Breast epithelium (tissue), 4 donors: ENCODE measurements at places on chromosomes 3 and 15.

- no peak for DNase-seq
Observed at GRCh38 chr15:42593143-42593542, 17.7 kb downstream of the STARD9 start.

- DNase-seq, result no peak
Observed at GRCh38 chr3:38038447-38038911, 529 bp upstream of the DLEC1 start.

- no peak for DNase-seq
Observed at GRCh38 chr3:73029321-73029796, 32.1 kb upstream of the EBLN2 start.

- DNase-seq, result no peak
Observed at GRCh38 chr3:127640042-127640355, 11.0 kb downstream of the PODXL2 start.

GRCh38 chr3:67059443-67059842, 61.3 kb downstream of the KBTBD8 start:
- no peak for DNase-seq

DNA sequence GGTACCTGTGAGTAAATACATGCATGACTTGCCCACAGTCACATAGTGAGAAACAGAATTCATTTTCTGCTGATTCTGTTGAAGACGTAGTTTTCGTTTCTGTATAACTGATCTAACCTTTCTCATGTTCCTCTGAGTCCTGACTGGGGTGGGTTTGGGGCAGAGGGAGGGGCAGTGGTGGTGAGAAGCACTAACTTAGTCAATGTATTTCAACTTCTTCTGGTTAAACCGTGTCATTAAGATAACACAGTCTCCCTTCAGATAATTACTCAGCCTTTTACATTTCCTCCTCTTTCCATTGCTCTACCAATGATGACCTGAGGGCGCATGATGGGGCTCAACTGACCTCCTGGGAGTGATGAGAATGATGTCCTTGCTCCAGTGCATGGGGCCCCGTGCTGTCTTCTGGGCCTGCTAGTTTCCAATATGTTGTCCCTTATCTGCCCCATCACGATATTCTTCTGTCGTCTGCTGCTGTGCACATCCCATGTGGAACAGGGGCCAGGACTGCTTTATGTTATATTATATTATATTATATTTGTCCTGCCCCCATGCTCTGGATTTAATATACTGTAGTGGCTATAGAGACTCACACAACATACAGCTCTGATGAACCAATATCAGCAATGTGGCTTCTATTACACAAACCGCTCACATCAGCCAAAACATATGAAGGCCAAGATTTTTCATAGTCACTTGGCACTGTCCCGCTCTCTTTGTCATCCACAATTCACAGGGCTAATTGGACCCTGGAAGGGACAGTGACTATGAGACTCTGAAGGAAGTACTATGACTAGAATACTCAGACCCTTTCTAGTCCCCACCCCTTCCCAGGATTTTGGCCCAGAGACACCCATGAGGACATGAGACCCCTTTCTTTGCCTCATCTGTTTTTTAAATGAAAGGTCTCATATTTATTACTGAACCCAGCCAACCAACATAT, 407.1 kb upstream of the MCTP2 start:
- DNase-seq, result no peak
